Activated naive CD8-positive, alpha-beta T cell treated with anti-CD3 and anti-CD28 coated beads, Interleukin-2, amount 10 ng/mL, durations not matched to agents 7 days and 5 days (primary cell): ENCODE measurements at places on chromosomes 13 and 19. TPM values are rescaled to one million over a fixed set of nuclear protein-coding genes. Genes with fewer than 3 reads are reported as not detected.

GRCh38 chr13:50236898-50237318 is 221.7 kb downstream of the KCNRG start:
- no peak for DNase-seq

- no peak for DNase-seq
Measured at GRCh38 chr13:113041896-113042295, 63.7 kb upstream of the F7 start.

DNA sequence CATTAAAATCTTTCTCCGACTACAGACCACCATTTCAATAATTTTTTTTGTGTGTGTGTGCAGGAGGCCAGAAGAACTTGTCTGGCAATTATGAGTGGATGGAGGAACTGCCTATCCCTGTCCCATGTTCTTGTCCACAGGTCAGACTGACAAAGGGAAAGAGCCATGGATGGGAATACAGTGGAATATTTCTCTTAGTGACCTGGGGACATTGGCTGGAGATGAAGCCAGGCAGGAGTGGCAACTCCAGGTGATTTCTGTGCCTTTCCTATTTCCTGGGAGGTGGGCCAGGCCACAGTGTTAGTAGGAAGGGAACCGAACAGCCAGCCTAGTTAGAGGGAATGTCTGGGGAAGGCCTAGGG is 3.7 kb downstream of the PSG9 start:
- no peak for DNase-seq

DNA sequence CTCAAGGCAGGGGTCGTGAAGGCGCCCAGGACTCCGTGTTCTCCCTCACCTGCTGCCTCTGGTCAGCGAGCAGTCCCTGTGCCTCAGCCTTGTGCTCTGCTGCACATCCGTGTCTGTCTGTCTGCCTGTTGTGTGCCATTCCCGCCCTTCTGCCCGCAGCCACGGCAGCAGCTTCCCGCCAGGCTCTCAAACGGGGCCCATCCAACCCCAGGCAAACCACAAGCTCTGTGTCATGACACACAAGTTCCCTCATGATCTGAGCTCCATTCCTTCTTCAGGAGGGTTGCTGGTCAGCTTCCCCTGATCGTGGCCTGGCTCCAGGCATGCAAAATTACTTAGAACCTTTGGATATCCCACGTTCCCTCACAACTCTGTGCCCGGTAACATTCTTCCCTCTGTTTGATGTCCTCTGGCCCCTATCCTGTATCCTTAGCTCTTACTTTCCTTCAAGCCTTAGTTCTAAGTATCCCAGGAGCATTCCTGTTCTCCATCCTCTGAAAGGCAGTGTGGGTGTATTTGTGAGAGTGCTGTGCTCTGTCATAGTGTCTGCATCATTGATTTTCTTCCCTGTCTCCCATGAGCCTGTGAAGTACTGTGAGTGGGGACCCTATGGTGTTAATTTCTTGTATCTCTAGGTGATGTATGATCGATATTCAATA is 3.2 kb downstream of the GPR183 start:
- DNase-seq = no peak

DNA sequence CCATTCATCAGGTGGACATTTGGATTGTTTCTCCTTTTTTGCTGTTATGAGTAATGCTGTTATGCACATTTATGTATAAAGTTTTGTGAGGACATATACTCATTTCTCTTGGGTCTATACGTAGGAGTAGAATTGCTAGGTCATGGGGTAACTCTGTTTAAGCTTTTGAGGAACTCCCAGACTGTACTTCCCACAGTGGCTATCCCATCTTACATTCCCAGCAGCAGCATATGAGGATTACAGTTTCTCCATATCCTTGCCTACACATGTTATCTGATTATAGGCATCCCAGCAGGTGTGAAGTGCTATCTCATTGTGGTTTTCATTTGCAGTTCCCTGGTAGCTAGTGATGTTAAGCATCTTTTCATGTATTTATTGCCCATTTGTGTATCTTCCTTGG is 5.9 kb downstream of the ZSCAN22 start:
- no peak for DNase-seq

GRCh38 chr13:51816604-51817249 is 12.8 kb upstream of the DHRS12 start:
- DNase-seq = no peak

DNA sequence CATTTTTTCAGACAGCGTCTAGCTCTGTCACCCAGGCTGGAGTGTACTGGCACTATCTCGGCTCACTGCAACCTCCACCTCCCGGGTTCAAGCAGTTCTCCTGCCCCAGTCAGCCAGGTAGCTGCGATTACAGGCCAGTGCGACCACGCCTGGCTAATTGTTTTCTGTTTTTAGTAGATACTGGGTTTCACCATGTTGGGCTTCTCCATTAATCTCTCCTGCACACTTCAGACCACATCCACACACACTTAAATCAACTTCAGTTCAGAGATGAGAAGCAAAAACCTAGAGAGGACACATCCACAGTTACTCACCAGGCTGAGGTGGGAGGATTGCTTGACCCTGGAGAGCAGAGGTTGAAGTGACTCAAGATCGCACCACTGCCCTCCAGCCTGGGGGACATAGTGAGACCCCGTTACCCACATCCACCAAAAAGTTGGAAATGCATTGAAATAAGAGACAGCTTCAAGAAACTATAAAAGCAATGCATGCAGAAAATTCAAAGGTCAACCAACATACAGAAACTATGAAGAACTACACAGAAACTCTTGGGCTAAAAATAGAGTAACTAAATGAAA is 42.3 kb downstream of the ZNF611 start:
- DNase-seq = no peak

DNA sequence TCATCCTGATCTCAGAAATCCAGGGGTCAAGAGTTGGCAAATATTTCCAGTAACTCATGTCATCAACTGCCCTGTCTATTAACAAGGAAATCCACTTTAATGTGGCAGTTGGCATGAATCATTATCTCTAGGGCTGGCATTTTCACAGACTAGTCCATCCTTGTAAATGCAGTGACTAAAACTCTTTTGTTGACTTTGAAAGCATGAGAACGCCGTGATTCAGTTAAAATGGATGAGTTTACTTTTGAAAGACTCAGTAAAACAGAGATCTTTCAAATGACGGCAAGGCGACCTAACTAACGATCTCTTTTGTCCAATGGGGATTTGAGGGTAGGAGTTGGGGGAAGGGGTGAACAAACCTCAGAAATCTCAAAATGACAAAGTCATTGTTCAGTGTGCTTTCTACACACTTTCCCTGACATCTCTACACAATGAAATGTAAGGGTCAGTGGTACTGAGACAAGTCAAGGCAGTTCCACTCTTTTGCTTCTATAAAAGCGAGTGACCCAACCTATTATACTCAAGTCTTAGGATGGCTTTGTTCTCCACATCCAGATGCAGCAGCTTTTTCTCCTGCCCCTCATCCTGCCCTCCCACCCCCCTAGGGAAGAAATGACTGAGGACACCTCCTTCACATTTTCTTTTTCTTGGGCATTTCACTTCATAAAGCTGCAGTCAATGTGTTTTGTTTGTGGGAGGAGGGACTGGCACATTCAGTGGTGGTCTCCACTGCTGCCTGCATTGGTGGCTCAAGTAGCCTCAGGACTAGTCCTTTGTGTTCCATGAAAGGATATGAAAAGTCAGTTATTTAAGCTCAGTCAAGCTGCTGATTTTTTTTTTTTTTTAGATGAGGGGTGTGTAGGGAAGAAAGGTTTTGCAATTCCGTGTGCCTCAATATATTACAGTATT is 200.5 kb downstream of the ABCC4 start:
- DNase-seq = no peak

DNA sequence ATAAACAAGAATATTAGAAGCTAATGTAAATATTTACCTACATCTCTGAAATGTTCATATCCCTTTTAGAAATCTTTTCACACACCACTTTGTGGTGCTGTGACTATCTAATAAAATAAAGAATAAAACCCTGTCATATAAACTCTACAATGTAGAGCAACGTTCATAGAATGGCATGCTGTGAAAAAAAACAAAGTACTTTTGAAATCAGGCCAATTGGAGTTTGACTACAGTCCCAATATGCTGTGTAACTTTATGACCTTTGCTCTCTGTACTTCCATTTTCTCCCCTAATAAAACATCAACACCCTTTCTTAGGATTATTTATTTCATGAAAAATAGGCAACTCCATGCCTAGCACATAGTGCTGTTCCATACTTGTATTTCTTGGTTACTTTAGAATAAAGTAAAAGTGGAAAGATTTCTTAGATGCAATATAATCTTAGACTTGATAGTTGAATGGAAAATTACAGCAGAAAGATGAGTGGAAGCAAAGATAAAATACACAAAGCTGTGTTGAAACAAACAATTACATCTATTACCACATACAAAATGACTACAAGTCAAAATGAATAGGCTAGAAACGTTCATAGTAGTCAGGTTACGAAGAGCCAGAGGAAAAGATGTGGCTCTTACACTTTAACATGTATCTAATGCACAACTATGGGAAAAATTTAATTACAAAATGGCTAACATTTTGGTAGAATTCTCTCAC is 613.2 kb upstream of the SLITRK5 start:
- no peak for DNase-seq

DNA sequence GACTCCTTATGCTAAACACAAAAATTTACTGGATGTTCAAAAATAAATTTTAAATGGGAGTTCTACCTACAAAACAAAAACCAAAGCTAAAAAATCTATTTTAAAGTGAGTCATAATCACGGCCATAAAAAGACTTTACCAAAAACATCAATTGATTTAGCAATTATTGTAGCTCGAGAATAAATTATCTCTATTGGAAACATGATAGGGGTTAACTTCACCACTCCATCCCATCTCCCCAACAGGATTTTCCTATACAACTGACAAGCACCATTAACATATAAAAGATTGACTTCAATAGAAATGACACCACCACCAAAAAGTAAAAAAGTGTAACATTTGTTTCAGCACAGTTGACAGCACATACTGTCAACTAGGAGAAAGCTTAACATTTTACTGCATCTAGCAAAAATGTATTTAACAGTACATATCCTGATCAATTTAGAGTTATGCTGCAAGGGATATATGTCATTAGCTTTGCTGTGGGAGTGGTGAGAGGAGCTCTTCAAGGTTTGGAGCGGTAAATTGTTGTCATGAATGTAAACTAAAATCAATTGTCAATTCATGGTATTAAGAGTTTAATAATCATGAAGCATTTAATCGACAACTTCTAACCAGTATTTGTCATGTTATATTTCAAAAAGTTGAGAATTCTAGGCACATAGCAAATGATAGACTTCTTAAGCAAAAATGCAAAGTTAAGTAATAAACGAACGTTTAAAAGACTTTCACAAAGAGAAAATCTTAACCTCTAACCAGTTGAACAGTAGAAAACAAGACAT is 3.8 kb downstream of the UBL3 start:
- no peak for DNase-seq

- DNase-seq = no peak
Measured at GRCh38 chr13:112441226-112441625, 65.1 kb downstream of the SPACA7 start.

DNA sequence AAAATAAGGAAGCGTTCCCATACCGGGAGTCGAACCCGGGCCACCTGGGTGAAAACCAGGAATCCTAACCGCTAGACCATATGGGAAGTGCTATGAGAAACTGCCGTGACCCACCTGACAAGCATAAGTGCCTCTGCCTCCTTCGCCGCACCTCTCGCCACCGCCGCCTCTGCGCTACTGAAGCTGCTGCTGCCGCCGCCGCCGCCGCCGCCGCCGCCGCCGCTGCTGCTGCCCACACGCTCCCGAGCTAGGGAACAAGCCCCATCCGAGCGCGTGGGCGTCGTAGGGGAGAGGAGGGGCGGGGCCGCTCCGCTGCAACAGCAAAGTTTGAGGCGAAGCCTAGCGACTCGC is 610 bp upstream of the WBP4 start:
- peak; percentile 85 for DNase-seq

DNA sequence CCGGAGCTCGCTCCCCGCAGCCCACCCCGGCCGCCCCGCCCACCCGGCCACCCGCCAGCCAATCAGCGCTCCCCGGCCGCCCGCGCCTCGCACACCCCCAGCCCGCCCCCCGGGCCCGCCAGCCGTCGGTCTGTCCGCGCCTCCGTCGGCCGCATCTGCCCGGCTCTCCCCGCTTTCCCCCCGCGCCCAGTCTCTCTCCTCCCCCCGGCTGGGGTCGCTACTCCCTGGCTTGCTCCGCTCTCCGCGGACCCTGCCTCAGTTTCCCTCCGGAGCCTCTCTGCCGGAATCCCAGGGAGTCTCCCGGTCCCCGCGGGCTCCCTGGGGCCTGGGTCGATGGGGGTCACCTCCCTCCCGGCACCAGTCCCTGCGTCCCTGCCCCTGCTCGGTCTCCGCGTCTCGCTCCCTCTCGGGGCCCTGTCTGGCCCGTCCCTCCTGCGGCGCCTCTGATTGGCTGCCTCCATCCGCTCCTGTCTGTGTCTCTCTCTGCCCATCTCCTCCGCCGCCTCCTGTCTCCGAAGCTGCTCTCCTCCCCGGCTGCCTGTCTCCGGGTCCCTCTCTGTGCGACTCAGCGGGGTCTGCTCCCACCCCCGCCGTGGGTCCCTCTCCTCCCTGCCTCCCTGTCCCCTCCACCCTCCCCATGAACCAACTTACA is 484 bp downstream of the IL11 start:
- DNase-seq = no peak

GRCh38 chr19:51565583-51565982 is 5.5 kb upstream of the ZNF175 start:
- no peak for DNase-seq

GRCh38 chr13:33884531-33885220 is 66.7 kb downstream of the RFC3 start:
- no peak for DNase-seq

DNA sequence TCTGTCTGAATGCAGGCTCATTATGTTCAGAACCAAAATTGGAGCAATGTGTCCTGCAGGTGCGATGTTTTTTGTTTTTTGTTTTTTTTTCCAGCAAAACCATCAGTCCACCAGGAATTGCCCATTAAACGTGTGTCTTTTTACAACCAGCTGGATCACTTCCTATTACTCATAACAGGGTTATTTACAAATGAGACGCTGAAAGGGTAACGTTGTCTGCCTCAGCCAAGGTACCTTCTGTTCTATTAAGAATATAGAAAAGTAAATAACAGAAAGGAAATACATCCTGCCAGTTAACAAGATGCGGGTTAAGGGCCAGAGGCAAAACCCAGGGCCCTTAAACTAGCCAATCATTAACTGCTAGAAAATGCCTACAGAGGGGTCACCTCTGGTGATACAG is 590.4 kb downstream of the TBC1D4 start:
- no peak for DNase-seq

The DOCK6 gene
- total RNA-seq = 0.72 TPM

The DCT gene
- 0.26 TPM for total RNA-seq

The TNNI3 gene
- total RNA-seq = not detected

The NUMBL gene
- total RNA-seq = 9.9 TPM

The C19orf67 gene
- not detected for total RNA-seq

The PDX1 gene
- not detected for total RNA-seq

The C19orf38 gene
- total RNA-seq = 2.2 TPM
